ENCODE measurements at places on chromosomes 6 and 20.

- DNase-seq = no peak
Observed at GRCh38 chr6:9197726-9198125, 762.4 kb upstream of the SLC35B3 start.

DNA sequence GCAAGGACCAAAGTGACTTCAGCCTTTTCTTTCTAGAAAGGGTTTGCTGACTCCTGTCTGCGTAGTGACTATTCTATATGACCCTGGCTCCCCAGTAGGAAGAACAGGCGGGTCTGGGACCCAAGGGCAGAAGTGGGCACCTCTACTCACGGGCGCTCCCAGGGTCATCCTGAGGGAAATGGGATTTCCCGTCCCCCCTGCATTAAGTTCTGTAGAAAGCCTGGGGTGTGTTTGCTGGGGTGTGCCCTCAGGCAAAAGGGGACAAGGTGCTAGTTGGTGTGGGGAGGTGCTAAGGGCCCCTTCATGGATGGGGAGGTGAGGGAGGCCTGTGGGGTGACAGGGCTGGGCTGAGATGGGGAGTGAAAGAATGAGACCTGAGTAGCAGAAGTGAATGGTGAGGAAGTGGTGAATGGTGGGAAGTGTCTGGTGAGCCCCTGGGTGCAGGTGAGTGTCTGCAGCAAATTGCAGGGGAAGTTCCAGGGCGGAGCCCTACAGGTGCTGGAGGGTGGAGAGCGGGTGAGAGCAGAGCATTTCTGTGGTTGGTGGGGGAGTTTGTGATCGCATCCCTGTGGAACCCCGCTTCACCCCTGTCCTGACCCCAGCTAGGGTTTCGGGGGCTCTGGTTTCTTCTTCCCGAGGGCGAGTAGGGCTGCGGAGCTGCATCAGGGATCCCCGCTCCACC, 21.1 kb downstream of the RAET1L start:
- DNase-seq = no peak

DNA sequence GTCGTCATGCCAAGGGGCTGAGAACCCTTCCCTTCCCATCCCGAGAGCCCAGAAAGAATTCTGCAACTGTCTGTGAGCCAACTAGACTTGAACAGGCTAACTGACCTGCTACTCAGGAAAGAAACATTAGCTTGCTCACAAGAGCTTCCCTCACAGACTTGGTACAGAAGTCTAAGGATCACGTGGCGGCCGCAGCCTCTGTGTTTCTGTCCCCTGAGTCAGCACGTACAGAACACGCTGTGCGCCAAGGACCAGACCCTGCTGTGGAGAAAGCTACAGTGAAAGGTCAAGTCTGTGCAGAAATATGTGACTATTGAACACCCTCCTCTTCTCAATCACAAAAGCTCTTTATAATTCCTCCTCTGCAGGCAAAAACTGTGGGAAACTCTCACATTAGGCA, 151.3 kb upstream of the QKI start:
- no peak for DNase-seq

DNA sequence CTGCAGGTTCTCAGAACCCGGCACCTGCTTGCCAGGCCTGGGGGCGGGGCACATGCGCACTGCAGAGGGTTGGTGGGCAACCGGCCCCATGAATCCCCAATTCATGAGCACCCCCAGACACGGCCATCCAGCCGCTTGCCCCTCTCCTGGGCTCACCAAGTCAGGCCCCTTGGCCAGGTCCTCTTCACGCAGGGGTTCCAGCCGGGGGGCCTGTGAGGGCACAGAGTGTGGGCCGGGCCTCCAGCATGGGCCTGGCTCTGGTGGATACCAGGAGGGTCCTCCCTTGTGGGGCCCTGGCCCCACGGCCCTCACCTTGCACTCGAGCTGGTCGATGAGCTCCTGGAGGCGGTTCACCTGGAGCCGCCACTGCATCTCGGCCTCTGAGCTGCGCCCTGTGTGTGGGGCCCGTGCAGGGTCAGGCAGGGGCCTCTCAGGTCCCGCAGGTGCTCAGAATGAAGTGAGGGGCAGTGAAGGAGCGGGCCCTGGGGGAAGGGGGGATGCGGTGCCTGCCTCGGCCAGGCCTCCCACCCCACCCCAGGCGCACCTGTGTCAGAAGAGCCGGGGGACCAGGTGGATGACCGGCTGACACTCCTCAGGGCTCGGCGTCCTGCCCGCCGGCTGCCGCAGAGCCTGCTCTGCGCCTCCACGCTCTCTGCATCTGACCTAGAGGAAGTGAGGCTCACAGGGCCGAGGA, 2.6 kb upstream of the C20orf144 start:
- DNase-seq = no peak

DNA sequence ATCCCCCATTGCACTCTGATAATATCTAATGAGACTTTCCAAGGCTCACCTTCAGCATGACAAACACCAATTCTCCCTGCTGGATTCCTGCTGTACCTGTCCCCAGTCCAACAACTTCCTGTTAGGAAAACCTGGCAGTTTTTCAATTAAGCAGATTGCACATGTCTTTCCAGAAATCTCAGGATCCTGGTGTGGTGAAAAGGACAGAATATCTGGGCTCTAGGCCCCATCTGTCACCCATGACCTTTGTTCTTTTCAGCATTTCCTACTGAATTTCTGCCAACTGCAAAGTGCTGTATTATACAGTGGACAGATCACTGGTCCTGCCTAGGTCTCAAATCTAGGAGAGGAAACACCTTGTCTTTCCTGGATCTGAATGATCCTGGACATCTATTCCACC, 27.7 kb upstream of the DTNBP1 start:
- DNase-seq = no peak

GRCh38 chr6:26215585-26216358, 128.5 kb downstream of the HFE start:
- no peak for DNase-seq

DNA sequence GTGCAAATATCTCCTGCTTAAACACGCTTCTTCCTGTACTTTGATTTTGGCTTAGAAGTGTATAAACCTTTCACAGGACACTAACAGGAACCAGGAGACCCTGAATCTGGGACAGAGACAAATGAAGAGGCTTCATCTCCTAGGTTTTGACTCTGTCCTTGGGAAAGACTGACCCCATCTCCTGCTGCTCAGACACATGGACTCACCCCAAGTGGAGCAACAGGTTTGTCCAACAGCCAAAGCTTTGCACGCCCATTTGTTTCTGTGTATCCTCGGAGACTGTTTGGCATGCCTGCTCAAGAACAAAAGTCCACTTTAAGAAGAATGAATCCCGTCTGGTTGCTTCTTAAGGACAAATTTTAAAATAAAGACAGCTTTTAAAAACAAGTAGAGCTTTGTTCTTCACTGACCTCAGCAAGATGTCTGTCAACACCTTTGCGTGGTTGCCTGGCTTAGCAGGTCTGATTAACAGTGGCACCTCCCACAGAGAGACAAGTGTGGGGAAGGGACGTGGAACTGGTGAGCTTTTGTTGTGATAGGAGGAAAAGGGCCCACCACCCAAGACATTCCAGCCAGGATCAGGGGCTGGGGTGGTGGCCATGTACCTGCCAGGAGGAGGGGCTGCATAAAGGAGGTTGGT, 202.6 kb downstream of the SOD2 start:
- DNase-seq = no peak

DNA sequence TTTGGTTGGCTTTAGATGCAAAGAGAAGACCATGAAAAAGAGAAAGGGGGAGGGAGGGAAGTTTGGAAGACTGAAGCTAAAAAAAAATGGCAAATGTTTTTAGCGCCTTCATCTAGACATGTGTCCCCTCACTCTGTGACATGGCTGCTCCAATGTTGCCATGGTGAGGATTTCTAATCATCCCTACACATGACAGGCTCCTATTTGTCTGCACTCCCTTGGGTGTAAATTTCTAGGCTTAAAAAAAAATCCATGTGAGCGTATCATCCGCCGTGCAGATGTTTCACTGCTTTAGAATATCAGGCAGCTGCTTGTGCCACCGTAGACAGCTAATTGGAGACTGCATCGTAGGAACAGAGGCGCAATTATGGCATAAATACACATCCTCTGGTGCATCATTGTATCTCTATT, 761.1 kb upstream of the MMS22L start:
- no peak for DNase-seq

DNA sequence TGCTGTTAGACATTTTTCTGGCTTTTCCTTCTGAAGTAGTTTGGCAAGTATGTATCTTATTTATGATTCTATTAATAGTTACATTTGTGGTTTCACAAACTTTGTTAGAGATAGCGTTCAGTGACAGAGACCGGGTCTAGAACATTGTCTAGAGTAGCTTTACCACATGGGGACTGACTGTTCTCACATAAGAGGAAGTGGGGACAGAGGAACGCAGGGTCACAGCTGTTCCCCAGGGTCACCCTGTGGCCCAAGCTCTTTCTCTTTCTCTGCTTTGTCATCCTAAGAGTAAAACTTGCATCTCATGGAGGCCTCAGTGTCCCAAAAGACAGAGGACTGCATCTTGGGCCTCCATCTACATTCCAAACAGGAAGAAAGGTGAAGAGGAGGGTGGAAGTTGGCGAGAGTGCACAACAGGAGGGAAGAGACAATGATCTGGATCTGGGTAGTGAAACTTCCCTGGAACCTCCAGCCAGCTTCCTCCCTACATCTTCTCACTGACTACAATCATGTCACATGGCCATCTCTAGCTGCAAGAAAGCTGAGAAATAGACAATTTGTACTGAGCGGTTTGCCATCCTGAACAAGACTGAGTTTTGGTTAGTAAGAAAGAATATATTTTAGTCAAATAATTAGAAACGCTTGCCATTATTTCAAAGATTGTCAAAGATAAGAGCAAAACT, 645.8 kb upstream of the ARID1B start:
- DNase-seq = no peak

DNA sequence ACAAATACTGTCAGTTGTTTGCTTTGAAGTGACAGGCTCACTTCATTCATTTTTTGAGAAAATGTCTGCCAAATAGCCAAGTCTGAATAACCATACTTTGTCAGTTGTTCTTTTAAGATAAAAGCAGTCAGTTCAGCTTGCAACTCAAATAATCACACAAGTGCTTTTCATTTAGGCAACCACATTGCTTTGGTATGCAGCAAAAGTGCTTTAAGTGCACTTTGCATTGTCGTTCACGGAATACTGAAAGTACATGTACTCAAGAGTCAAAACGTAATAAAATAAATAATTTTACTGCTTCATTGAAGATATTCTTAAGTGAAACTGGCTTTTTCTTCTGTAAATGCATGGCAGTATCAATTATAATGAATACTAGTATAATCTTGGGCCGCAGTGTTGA, 107.2 kb downstream of the MMS22L start:
- DNase-seq = no peak

GRCh38 chr6:31180500-31180899, 10.0 kb upstream of the POU5F1 start:
- no peak for DNase-seq

DNA sequence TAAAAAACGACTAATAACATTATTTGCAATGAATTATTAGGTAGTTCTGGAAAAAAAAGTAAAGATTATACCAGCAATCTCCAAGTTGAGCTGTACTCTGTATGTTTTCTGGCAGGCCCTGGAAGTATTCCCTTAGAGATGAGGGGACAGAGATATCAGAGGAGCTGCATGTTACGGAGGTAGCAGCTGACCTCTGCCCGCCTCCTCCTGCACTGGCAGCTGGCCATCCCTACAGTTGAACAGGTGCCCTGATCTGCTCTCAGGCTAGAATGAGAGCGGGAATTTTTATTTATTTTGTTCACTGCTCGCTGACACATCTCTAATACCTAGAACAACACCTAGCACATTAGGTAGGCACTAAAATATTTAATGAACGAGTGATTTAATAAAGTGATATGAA, 23.1 kb downstream of the FBXL4 start:
- DNase-seq = no peak

GRCh38 chr6:168071620-168072019, 7.4 kb downstream of the FRMD1 start:
- DNase-seq = no peak

GRCh38 chr6:70336996-70337742, 34.3 kb upstream of the COL9A1 start:
- no peak for DNase-seq

DNA sequence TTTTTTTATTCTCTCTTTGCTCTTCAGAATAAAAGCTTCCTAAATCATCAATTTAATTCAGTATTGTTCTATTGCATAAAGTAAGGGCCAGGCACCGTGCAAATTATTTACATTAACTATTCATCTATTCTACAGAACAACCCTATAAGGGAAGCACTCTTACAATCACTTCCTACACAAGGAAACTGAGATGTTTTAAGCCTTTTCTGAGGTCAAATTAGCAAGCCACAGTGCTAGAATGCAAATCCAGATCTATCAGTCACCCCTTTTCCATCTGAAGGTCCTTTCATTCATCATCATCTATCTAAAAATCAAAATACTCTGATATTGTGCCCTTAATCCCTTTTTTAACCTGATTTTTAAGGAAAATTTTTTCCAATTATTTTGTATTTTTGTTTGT, 31.2 kb downstream of the FRK start:
- no peak for DNase-seq

DNA sequence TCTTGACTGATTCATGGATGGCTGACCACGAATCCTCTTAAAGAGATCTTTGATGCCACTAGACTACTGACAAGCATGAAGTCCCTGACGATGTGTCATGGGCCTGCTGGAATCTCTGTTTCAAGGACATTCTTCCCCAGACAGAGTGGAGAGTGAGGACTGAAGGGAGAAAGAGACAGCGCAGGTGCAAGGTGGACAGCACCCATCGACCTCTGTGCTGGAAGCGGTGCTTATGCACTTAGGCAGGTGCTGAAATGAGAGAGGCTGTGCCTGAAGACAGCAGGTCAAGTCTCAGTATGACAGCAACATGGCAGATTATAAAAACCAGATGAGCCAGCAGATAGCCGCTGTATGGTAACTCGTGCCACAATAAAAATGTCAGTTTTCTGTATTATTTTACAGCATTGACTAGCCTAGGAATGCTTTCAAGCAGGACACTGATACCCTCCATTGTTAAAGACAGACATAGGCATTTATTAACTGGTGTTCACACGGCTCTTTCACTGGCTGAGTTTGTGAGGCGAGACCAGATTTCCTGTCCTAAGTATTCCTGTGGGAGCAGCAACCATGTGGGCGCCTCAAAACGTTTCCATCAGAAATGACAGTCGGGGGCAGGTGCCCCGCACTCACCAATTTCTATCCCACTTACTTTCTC, 47.5 kb downstream of the FOXC1 start:
- DNase-seq = no peak

DNA sequence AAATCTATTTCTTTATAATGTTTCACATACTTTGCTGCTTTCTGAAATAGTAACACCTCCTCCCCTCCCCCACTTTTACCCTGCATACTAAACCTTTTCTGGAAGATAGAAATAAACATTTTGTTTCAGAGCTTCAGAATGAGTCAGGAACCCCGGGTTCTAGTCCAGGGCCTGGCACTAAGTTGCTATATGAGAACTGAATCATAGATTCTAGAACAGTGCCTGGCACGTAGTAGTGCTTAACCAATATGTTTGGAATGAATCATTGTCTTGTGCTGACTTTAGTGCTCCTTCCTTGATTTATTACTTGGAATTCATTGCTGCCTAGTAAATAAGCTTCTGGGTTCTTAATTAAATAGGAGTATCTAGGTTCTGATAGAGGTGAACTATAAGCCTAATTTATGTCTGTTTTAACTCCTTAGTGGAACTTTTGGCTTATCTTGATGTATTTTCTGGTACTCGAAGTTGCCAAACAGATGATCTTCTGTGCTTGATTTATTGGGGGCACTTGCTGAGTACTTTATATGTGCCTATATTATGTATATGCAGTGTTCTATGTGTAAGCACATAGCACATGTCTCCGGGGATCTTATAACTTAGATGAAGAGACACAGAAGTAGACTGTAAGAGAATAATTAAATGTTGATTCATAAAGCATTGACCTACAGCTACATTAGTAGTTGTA, 18.6 kb downstream of the TAB2 start:
- no peak for DNase-seq

- no peak for DNase-seq
Observed at GRCh38 chr6:108250240-108250866, 10.5 kb downstream of the SNX3 start.

GRCh38 chr6:85920782-85921181, 278.1 kb upstream of the SYNCRIP start:
- no peak for DNase-seq
